ENCODE measurements at places on chromosomes 6 and 20. TPM values are rescaled to one million over a fixed set of nuclear protein-coding genes. Genes with fewer than 3 reads are reported as not detected.

DNA sequence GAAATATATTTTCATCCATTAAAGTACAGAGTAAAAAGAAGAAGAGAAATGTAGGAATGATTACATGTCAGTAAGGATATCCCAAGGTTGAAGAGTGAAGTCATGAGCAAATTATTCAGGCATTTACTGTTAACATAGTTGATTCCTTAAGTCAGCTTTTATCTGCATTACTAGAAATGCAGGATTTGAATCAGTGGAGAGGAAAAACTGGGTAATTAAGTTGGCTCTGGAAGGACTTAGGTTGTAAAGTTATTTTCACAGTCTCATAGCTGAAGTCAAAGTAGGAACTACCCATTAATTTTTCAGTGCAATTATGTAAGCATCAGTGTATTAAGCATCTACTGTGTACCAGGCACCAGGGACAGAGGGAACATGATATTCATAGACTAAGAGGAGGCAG lies 7.8 kb downstream of the NAA20 start:
- no peak for DNase-seq

GRCh38 chr6:85408039-85408438 lies 41.8 kb upstream of the NT5E start:
- no peak for DNase-seq

MAFB gene
- polyA plus RNA-seq = 13.4 TPM

LSM2 gene
- polyA plus RNA-seq = 51.7 TPM

DNA sequence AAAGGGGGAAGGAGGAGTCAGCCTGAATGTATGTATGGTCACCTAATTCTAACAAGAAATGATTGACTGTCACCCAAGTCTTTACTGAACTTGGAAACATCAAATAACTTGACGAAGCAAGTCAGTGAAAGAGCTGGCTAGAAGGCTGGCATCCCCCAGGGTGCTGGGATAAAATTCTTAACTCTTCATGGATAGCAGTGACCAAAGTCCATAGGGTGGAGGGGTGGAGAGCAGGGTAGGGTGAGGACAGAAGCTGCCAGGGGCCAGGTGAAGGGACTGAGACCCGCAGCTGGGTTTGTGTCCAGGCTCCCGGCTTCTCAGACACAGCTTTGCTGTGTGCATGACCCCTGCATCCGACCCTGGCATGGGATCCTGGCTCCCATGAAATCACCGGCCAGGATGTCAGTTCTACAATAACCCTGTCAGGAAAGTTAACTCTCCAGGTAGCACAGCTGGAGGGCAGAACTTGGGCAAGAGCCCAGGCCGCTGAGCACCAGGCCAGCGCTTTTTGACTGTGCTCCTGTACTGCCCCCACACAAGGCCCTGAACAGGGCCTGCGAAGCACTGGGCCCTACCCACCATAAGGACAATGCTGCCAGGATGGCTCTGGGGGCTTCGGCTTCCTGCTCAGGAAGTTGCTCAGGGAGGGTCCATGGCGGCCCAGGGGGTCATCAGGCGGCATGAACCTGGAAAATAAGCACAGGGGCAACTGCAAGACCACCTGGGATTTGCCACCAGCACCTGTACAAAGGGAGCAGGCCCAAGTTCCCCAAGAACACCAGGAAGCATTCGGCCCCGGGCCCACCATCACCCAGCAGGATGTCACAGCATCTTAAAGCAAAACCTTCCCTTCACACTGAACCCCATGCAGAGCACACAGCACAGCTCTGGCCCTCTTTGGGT lies 32.5 kb downstream of the ZC3H12D start:
- no peak for DNase-seq
